ENCODE measurements at places on chromosomes 7 and 10. TPM values are rescaled to one million over a fixed set of nuclear protein-coding genes. Genes with fewer than 3 reads are reported as not detected.

Gene SUGCT
- total RNA-seq: 8.5 TPM

Gene NME8
- total RNA-seq: not detected

Gene GIMAP6
- under 0.01 TPM for total RNA-seq

Gene FAM13C
- total RNA-seq: not detected

Gene ASB13
- total RNA-seq: 10.8 TPM

Gene ITPRID1
- not detected for total RNA-seq

Gene VWA2
- total RNA-seq: under 0.01 TPM

Gene FXYD4
- not detected for total RNA-seq

Gene CTTNBP2
- total RNA-seq: 1.1 TPM

Gene CDHR3
- 23.5 TPM for total RNA-seq

Gene ORAI2
- total RNA-seq: 23.9 TPM

Gene LIPF
- total RNA-seq: not detected

Gene FOXP2
- total RNA-seq: 11.8 TPM
